ENCODE measurements at places on chromosomes 3 and 15. TPM values are rescaled to one million over a fixed set of nuclear protein-coding genes. Genes with fewer than 3 reads are reported as not detected.

The FAH gene
- total RNA-seq, result 27.3 TPM

The CCR8 gene
- not detected for total RNA-seq

GRCh38 chr3:196974661-196975060 lies 6.0 kb upstream of the PIGZ start:
- DNase-seq, result no peak

GRCh38 chr3:105788593-105788992 lies 80.2 kb downstream of the CBLB start:
- DNase-seq, result no peak

DNA sequence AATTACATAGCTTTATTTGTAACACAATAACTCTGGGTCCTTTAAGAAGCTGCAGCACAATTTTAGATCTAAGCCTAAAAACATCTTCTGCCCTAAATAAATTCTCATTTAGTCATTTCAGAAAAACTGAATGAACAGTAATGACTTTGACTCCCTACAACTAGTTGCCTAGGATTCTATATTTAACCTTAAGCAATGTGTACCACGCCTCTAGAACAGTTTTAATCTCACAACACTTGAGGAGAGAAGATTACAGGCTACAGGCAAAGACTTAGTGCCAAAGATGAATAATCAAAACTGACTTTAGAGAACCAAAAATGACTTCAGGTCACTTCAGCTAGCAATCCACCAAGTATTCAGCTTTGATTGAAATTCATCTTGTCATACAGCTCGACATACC lies 192.8 kb downstream of the ULK4 start:
- DNase-seq, result no peak

- no peak for DNase-seq
Observed at GRCh38 chr3:71754610-71755253, 1.1 kb downstream of the GPR27 start.

DNA sequence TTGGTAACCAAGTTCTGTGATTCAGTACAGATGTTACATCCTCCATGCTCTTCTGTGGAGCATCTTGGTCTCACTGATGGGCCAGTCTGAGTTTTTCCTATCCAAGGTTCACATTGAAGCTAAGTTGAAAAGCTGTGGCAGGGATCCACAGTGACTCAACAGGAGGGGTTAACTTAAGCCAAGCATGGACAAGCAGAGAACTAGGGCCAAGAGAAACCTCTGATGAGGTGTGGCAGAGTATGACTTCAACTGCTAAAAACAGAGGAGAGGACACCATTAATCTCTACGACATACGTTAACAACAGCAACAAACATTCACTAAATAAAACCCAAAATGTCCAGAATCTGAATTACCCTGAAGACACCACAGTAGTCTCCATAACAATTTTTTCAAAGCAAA lies 268.1 kb upstream of the UBE2E2 start:
- no peak for DNase-seq

DNA sequence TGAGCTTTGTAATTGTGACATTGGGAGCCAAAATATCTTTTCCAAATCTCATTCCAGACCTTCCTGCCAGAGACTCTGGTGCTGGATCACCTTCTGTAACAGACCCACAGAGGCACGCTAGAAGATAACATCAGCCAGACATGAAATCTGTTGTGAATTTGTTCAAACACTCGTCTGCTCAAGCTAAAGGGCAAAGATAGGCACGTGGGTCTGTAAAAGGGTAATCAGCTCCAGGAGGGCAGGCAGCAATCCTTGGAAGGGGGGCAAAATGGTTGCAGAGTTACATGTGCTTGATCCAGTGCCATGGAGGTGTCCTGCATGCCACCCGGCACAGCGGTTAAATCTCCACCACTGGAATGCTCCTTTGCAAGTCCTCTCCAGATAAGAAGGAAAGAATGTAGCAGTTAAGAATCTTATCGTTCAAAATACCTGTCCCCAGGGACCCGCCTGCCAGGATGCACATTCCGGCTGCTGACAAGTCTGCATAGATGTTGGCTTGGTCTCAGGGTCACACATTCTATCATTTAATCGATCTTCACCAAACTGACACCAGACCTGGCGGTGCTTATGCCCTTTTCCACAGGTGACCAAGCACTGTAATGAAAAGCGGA lies 74.8 kb downstream of the ADAMTS9 start:
- no peak for DNase-seq

GRCh38 chr15:65968511-65968910 lies 99.2 kb downstream of the RAB11A start:
- DNase-seq, result no peak

- no peak for DNase-seq
Observed at GRCh38 chr15:40064231-40064894, 25.4 kb upstream of the SRP14 start.
